NCI-H187 treated with DMSO at 0.1 percent for 48 hours (cell line): ENCODE measurements at places on chromosomes 5 and 9.

GRCh38 chr9:6307551-6308096, 20.6 kb upstream of the TPD52L3 start:
- DNase-seq, result no peak

DNA sequence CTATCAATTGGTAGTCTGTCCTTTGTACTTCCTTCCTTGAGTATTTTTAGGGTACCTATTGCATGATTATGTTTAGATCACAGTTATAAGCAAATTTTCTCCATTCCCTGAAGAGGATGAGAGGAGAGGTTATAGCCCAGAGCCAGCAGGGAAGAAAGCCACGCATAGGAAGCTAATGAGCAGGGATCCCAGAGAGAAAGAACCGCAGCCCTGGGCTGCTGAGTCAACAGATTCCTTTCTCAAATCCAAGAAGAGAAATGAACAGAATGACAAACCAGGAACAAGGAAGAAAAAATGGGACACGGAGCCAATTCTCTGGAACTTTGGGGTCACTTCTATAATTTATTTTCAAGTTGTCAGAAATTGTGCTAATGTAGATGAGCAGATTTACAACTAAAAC, 284.5 kb downstream of the RFX3 start:
- no peak for DNase-seq

DNA sequence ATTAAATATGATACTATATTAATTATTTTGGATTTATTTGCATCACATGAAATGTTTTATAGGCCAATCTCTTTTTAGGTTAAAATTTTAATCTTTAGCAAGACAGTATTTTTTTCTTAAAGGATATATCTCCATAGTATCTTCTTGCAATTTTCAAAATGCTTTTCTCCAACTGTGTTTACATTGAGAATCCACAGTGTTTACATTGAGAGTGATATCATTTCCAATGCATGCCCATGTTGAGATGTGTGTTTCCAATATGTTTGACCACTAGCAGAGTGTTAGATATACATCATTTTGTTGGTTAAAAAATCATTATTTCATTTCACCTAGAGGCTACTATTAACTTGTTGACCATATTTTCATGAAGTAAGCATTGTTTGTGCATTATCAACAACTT, 17.3 kb downstream of the VCAN start:
- DNase-seq, result no peak

GRCh38 chr5:153865016-153865415, 173.7 kb downstream of the FAM114A2 start:
- no peak for DNase-seq

DNA sequence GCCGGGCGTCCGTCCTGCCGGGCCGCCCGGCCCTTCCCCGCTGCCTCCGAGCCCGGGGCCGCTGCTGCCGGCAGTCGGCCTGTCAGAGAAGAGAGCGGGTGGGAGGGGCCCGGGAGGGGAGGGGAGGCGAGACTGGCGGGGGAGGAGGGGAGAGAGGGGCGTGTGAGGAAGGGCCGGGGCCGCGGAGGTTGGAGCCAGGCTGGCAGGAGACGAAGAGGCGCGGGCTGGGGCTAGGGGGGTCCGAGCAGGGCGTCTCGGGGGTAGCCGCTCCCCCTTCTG, 570 bp downstream of the CREBRF start:
- DNase-seq, result no peak

- no peak for DNase-seq
These were observed 86.1 kb downstream of the DEPDC1B start for GRCh38 chr5:60613826-60614225.

DNA sequence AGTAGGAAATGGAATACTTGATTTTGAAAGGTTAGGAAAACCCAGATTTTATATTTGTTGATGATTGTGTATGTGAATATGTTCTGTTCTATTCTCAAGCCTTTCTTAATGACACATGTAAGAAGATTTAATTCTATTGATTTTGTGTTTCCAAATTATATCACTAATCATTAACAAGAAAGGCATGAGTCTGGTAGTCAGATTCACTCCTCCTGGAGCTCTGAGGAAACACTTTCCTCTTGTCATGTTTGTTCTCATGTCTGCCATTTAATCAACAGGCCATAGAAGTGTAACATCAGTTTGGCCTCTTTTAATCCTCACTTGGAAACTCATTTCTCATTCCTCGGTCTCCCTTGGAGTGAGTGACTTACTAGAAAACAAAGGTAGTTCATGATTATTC, 40.6 kb upstream of the F2R start:
- DNase-seq, result no peak

GRCh38 chr5:132427281-132428146, 58.0 kb downstream of the SLC22A5 start:
- DNase-seq, result peak; percentile 16

DNA sequence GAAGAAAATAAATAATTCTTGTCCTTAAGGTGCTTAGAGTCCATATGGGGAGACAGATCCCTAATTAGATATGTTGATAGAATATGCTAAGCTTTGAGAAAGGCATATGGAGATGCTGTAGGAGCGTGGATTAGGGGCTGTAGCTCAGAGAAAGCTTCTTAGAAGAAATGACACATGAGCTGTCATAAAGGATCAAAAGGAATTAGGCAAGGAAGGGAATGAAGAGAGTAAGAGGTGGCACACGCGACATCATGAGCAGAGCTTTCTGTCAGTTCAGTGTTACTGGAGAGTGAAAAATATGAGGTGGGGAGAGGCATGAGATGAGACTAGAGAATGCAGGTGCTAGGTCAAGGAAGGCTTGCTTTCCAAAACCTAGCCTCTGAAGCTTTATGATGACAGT, 118.6 kb downstream of the KIAA0825 start:
- no peak for DNase-seq

DNA sequence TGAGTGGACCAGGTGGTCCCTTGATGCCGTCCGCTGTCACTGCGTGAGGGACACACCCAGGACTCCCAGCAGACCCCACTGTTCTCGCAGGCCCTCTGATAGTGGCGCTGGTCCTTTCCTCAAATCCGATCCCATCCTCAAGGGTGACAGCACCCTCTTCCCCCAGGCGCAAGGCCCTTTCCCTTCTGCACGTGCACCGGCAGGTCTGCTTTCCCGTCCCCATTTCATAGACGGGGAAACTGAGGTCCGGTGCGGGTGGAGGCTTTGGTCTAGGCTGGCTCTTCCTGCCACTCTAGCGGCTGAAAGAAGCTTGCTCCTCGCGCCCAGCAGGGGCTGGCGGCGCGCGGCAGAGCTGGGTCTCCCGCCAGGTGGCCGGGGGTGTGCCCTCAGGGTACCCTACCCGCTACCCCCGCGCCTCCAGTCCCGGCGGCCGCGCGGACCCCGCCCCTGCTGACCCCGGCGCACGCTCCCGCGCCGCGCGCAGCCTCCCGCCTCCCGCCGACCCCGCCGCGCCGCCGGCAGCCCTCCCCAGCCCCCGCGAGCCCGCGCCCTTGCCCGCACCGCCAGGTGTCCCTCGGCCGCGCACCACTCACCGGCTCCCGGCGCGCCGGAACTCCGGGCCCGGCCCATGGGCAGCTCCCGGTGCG, 453 bp downstream of the RASGEF1C start:
- no peak for DNase-seq

DNA sequence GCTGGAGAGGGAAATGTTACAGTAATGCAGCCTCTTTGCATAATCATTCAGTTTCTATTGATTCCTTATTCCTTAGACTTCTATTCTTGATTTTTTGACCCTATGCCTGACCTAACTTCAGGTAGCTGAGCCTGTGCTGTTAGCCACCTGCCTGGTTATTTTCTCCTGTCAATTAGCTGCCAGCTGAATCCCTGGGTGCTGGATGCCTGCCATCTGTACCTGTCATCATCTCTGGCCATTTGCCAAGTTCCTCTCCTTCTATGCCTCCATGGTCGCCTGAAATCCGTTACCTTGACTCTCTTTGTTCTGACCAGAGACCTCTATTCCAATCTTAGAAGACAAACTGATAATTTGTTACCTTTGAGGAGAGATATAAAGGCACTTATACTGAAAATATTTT, 178.3 kb downstream of the CAVIN4 start:
- DNase-seq, result no peak

GRCh38 chr9:123339666-123340510, 16.1 kb upstream of the CRB2 start:
- DNase-seq, result no peak

DNA sequence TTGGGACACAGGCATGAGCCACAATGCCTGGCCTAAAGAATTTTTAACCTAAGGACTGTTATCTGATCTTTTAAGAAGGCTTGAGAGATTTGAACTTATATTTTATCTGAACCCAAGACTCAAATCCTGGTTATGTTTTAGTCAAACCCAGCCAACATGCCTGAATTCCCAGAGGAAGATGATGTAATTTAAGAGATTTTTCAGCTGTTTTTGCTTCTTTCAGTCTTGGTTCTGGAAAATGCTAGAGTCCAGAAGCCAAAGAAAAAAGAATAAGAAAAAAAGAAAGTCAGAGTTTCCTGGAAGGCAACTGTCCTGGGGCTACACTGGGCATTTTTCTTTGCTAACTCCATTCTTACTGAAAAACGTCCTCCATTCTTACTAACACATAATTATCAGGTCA, 85.8 kb downstream of the SNX18 start:
- no peak for DNase-seq

DNA sequence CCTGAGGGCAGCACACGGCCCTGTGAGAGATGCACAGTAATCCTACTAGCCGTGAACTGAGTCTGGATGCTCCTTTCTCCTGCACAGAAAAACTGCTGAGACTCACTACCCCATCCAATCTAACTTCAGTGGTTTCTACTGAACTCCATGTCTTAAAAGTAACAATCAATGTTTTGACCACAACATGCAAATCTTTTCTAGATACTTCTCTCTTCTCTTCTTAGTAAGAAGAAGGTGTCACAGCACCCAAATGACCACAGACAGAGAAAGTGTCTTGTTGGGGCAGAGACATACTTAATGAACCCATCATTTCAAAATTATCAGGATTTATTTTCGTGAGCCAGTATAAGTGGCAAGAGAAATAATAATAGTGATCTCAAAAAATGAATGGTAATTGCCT, 285.8 kb upstream of the MEF2C start:
- DNase-seq, result no peak

- no peak for DNase-seq
These were observed 28.1 kb downstream of the SOX30 start for GRCh38 chr5:157624144-157624543.

DNA sequence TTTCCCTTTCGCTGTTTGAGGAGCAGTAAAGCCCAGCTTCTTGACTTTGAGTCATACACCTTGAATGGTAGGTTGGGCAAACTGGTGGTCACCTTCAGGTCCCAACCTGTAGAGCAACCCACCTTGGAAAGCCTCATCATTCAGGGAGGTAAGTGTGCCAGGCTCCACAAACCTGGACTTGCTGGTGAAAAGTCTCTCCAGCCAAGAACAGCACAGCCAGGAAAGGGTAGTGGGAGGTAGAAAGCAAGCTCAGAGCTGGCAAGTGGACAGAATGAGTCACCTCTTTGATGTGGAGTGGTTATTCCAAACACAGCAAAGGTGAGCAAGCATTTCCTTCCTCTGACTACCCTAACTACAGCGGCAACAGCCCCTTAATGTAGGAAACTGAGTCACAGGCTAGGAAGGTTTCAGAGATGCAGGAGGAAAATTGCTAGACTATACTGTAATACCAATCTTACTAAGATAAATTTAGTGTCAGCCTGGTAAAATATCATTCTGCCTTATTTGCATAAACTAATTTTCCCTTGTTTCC, 117.5 kb upstream of the MTAP start:
- no peak for DNase-seq

DNA sequence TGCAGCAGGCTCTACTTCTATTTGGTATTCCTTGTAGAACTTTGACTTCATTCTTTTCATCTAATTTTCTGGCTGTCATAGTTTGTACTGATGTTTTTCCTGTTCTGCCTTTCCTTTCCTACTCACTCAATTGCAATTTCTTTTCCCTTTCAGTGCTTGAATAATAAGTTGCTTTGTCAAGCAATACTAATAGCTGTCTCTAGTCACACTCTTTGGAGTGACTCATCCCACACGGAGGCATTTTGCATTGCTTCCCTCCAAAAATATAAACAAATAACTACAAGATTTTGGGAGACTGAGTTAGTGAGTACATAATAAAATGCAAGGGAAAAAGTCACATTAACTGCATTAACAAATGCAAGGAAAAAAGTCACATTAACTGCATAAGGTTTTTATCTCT, 465.9 kb downstream of the CDH9 start:
- no peak for DNase-seq

GRCh38 chr9:115524453-115525059, 406.6 kb upstream of the TNC start:
- peak; percentile 8 for DNase-seq
